ENCODE measurements at places on chromosomes 6 and 20.

GRCh38 chr20:51687108-51687507, 81.1 kb downstream of the ATP9A start:
- DNase-seq = no peak

DNA sequence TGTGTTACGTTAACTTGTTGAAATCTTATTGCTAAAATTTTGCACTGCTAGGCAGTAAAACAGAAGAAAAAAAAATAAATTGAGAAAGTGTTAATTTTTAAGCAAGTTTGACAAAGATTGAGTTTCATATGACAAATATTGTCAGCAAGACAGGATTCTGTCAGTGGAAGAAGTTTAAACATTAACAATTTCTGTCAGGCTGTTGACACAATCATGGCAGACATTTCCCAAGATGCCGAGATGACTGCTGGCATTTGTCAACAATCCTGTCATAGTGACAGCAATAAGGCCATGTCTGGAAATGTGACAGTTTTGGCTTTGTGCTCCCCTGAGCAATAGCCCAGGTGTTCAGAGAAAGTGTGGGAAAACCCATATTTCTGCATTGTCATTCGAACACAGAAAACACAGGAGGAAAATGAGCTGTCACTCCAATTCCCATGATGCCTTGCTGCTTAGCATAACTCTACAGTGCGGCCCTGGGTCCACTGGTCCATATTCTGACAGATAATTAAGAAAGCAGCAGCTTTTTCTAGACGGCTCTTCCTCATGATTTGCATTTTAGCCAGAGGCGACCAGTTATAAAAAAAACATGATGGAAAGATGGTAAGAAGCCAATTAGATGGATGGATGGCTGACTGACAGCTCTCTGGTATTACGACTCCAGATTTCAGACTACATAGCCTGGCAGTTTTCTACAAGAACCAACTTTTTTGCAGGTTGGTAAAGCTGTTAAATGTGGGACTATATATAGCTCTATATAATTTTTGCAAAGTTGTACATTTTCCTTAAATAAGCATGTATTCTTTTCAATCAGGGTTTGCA, 43.6 kb upstream of the DEFB112 start:
- DNase-seq = no peak

- no peak for DNase-seq
Observed at GRCh38 chr6:122996794-122997505, 915 bp downstream of the CLVS2 start.

DNA sequence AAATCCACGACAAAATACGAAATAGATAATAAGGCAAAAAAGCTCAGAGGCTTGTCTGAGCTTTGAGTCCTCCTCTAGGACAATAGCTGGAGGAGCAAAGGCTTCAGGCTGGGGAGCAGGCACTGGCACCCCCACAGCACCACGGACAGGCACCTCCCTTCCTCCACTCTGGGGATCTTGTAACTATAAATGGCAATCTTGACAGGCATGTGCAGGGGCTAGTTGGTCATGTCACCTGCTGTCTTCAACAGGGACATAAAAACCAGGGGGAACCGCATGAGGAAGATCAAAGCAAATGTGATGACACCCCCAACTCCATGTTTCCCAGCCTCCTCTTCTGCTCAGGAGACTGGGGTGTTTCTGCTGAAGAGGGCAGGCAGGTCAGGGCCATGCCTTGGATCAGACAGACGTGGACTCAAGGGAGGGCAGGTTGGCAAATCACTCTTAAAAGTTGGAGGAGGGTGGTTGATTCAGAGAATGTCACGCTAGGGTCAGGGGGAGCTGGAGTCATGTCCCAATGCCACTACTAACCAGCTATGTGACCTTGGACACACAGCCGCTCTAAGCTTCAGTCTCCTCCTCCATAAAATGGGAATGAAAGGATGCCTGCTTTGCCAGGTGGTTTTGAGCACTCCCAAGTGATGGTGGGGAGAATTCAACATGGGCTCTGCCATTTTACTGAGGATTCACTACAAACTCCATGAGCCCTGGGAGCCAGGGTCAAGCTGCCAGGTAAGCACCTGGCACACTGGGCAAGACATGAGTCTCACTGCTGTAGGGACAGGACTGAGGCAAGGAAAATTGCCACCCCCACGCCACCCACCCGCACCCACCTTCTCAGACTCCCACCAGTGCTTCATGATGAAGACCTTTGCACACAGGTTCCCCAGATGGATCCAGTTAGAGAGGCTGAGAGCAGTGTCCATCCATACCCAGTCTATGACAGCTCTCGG, 48.0 kb downstream of the NPEPL1 start:
- no peak for DNase-seq

DNA sequence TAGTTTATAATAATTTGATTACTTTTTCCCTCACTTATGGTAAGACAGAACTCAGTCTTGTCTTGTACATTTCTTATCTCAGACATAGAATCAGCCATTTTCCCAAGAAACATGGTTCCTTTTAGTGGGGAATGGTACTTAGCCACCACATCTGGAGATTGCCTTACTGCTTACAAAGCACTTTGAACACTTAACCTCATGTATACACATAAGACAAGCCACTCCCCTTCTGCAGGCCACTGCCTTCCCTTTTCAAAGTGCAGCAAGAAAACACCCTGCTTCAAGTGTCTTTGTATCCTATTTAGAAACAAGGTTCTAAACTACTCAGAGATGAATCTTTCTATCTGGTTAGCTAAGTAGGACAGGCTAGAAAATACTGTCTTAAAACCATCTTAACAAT, 159.2 kb downstream of the UBE3D start:
- no peak for DNase-seq

GRCh38 chr20:63310265-63310991, 17.4 kb downstream of the COL20A1 start:
- no peak for DNase-seq

DNA sequence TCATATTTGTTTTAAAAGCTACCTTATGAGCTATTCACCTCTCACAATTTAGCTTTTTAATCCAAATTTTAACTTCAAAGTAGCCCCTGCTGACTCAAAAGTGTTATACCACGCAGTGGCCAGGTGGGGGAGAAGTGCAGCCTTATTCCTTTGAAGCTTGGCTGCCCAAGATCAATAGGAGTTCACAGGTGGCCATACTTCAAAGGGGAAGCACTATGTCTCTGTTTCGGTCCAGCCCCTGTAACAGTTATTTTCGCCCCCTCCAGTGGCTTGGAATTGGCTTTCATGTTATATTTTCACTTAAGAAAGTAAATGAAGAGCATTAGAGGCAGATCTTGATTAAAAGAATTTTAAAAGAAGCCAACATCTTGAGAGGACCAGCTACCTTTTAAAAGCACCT, 608.4 kb downstream of the EPHA7 start:
- DNase-seq = peak; percentile 46

- DNase-seq = no peak
Observed at GRCh38 chr6:45961125-45961524, 54.5 kb downstream of the CLIC5 start.

DNA sequence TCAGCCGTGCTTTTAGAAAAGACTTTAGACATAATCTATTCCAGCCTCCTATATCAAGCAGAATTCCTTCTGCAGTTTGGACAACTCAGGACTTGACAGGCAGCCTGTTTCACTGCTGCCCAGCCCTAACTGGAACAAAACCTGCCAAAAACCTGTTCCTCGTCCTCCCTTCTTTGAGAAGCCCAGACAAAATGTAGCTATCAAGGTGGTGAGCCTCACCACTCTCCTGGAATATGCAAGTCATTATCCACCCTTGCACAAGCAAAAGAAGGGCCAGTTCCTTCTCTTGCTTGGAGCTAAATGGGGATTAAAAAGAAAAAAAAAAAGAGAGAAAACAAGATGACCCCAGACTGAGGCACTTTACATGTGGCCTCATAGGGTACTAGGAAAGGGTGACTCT, 64.2 kb downstream of the TFAP2A start:
- no peak for DNase-seq

- DNase-seq = no peak
Observed at GRCh38 chr20:63326314-63327230, 33.6 kb downstream of the COL20A1 start.

- no peak for DNase-seq
Observed at GRCh38 chr6:30323806-30324205, 2.9 kb upstream of the TRIM39 start.

DNA sequence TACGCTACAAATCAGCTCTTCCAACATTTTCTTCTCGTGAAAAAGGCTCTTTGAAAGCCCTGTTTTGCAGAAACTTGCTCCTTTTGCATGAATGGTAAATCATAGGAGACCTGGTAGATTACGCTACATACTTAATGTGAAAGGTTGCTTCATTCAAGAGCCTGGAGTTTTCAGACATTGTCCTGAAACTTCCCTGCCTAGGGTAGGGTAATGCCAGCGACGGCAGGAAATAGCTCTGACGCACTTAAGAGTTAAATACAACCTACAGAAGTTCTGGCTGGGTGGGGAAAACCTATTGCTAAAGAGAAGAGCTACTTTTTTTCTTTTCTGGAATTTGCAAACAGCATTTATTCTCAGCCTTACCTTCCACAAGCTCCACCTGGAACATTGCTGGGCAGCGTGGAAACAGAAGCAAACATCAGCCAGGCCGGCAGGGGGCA, 144.5 kb downstream of the LPA start:
- DNase-seq = peak; percentile 44

DNA sequence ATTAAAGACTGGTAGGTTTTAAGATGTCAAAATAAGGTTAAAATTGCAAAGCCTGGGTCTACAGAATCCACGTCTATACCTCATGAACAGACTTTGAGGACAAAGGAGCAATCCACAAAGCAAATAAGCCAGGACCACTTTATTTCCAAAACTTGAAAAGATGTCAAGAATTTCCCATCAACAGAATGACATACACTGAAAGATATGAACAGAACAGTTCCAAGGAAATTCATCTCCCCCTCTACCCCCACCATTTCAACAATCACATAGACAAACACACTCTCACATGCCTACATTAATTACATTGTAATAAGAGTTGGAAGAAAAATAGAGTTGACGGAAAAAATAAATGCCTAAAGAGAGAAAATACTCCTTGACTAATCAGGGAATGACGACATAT, 45.2 kb upstream of the NHSL1 start:
- DNase-seq = no peak

GRCh38 chr6:105207524-105208269, 27.9 kb upstream of the POPDC3 start:
- no peak for DNase-seq

DNA sequence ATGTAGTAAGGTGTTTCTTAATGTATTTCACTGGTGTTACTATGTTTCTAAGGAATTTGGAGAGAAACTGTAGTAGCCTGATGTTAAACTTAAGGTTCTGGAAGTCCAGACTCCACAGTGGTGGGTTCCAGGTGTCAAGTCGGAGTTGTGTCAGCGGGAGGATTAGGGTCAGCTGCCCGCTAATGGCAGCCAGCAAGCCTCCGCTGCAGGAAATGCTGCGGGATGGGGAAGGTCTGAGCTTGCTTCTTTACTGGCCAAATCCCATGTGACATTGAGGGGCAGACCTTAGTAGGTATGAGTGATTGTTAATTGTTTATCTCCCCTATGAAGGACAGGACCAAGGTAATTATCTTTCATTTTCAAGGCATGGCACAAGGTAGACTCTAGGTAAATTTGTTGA, 3.7 kb upstream of the ARID1B start:
- DNase-seq = no peak

DNA sequence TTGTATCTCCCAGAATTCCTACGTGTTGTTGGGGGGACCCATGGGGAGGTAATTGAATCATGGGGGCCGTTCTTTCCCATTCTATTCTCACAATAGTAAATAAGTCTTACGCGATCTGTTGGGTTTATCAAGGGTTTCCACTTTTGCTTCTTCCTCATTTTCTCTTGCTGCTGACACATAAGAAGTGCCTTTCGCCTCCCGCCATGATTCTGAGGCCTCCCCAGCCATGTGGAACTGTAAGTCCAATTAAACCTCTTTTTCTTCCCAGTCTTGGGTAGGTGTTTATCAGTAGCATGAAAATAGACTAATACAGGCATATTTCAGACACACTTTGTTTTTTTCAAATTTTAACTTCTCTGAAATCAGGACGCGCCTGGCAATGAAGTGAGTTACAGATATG, 14.4 kb upstream of the PGK2 start:
- no peak for DNase-seq

- DNase-seq = no peak
Observed at GRCh38 chr20:57787990-57788781, 78.4 kb upstream of the PMEPA1 start.

DNA sequence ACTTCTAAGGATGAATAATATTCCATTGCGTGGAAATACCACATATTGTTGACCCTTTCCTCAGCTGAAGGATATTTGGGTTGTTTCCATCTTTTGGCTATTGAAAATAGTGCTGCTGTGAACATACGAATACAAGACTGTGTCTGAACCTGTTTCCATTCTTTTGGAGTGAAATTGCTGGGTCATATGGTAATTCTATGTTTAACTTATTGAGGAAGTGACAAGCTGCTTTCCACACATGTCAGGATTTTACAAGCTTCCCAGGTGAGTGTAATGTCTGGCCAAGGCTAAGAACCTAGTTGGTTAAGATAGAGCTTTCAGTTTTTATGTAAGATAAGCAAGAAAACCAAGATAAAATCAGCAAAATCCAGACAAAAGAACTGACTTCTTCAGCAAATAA, 48.8 kb downstream of the PPP1R3G start:
- DNase-seq = no peak

GRCh38 chr6:21079468-21080048, 514.0 kb upstream of the SOX4 start:
- no peak for DNase-seq

DNA sequence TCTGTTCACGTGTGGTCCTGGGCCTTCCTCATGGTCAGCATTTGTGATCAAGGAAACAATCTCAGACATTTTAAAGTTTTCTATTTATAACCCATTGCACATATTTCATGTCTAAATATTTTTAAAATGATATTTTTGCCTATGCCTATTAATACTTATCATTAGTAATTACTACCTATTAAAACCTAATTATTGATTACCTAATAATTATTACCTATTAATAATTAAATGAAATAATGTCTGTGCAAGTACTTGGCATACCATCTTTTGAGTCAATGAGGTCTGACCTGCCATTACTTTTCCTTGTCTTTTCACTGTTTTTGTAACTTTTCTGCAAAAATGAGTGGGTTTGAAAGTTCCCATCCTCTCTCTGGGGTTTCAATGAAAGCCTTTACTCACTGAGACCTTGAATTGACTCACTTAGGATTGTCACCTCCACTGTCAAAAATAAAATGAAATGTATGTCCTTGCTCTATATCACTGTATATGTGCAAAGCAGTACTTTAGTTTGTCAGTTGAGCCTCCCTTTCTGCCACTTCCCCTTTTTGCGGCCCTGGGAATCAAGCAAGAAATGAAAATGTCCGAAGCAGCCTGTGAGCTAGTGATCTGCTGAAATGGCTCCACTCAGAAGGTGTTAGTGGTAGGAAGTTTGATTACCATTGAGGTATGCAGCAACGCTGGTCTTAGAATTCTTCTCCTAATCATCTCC, 87.8 kb downstream of the L3MBTL3 start:
- DNase-seq = peak; percentile 61

DNA sequence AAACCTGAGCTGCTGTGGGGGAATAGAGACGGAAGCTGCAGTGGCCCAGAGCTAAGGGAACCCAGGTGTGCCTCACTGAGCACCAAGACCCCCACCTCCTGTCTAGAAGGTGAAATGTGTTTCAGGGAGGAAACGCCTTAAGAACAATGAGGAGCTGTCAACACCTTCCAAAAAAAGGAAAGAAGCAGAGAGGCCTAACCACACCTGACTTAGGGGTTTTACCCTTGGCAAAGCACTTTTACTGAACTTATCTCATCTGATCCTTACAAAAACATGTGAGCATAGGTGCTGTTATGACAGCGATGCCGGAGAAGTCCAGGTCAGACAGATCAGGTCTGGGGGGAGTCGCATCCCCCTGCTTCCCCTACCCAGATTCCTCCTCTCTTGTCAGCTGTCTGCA, 16.1 kb upstream of the CDKN1A start:
- DNase-seq = no peak

All from AML-193 (cell line).